Stimulated activated CD4-positive, alpha-beta T cell treated with anti-CD3 and anti-CD28 coated beads, Interleukin-2, amount 100 ng/mL, for 4 hours (primary cell): ENCODE measurements at places on chromosomes 6 and 20.

GRCh38 chr20:25285091-25285647 is 37.3 kb downstream of the PYGB start:
- no peak for DNase-seq

GRCh38 chr6:2799936-2800527 is 34.8 kb downstream of the WRNIP1 start:
- no peak for DNase-seq

DNA sequence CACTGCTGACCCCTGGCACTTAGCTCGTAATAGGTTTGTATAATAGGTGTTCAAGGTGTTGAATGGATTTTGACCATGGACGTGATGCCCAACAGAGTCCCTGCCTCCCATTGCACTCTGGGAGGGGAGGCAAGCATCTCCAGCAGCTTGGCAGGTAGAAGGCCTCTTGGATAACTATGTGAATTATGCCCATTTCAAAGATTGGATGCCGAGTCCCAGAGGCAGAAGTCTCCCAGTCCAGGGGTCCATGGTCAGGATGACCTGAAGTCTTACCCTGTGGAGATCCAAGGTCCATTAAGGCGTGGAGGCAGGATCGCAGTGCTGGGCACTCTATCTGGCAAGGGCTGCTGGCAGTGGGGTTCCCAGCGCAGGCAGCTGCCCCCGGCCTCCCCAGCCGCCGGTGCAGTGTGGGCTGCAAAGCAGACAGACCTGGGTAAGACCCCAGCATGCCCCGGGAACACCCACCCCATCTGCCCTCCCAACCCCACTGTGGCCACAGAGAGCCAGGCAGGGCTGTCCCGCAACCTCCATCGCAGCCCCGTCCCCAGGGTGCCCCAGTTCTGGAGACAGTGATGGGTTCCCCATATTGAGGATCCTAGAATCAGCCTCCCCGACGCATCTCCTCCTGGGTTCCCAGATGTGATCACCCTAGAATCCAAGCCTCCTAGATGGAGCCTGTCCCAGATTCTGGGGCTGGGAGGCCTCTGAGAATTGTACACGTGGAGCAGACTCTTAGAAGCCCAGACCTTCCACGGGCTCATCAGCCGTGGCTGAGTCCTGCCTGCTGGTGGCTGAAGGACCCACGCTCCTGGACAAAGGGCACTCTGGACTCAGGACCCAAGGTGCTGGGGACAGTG is 44.6 kb downstream of the APCDD1L start:
- no peak for DNase-seq

GRCh38 chr6:130537447-130537846 is 171.6 kb downstream of the TMEM200A start:
- DNase-seq, result no peak

DNA sequence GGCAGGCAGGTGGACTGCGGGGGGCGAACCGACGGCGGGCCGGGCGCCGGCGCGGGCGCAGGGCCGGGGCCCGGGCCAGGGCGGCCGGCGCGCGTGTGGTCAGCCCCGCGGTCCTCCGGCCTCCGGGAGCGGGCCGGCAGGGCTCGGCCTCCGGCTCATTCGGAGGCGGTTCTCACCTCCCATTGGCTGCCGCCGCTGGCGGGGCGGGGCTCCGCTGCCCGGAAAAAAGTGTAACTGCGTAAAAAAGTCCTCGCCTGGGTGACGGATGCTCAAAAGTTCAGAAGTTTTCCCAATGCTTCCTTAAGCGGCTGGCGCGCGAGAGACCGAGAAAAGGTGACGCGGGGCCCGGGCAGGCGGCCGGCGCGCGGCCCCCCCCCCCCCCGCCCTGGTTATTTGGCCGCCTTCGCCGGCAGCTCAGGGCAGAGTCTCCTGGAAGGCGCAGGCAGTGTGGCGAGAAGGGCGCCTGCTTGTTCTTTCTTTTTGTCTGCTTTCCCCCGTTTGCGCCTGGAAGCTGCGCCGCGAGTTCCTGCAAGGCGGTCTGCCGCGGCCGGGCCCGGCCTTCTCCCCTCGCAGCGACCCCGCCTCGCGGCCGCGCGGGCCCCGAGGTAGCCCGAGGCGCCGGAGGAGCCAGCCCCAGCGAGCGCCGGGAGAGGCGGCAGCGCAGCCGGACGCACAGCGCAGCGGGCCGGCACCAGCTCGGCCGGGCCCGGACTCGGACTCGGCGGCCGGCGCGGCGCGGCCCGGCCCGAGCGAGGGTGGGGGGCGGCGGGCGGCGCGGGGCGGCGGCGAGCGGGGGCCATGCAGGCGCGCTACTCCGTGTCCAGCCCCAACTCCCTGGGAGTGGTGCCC is at the start of gene FOXC1:
Gene FOXC1, plus strand, starts transcription at position 268 of the 849 bp plus-strand sequence. Its CDS starts 531 bp downstream, at position 799.
- DNase-seq, result no peak

- DNase-seq, result no peak
These were observed 43.1 kb downstream of the SLC17A5 start for GRCh38 chr6:73610444-73611275.

DNA sequence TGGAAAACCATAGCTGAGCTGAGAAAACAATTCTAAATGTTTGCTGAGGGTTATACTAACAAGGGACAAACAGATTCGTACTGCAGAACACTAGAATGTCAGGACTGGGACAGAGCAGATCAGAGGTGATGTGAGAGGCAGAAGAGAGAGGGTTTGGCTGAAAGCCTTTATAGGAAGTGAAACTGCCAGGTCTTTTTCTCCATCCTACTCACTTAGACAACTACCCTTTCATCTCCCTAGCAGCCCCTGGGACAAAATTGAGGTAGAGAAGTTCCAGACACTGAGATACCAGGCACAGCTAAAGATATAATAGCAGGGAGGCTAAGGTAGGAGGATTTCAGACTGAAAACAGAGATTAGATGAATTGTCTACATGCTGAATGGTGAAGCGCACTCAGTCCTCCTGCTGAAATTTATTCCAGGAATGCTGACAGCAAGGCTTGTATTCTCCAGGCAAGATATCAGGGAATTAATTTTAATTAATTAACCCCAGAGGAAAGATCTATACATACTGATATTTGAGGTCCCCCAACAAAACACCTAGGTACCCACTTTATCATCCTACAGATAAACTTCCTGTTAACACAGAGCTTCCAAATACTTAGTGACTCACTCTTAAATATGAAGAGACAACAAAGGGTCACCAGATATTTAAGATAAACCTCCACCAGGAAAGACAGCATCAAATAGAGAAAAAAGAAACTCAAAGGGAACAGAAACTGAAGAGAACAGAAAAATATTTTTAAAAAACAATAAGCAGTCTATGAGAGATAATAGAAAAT is 12.6 kb upstream of the EIF2S2 start:
- no peak for DNase-seq

DNA sequence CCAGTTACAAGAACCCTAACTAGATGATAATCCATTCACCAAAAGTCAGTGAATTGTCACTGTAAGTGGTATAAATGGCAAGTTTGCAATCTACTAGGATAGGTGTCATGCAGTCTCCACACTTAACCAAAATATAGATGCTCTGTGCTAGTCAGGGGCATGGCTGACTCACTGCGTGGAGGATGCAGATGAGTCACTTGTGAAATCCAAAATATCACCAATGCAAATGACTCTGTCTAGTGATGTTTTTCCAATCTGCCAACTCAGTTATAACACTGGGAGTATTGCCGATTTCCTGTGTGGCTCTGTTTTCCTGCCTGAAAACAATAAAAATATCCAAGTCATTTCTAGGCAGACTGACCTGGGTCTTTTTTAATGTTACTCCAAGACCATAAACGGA is 47.8 kb upstream of the NRSN1 start:
- DNase-seq, result no peak

DNA sequence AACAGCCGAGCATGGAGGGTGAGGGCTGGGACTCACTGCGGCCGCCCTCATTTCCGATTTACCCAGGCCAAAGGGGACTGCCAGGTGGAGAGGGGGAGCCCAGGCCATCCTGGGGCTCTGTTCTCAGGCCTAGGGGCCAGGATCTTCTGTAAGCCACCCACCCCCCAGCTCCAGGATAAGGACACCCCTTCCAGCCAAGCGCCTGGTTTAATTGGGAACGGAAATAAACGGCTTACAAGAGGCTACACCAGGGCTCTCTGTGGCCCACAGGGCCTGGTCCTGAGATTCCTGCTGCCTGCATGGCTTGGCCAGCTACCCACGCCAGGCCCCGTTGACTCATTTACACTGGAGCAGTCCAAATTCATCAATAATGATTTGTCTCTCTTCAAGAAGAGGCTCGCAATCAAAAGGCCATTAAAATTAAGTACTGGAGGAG is 68.1 kb upstream of the TOP1 start:
- DNase-seq, result no peak

GRCh38 chr20:63755933-63756647 is 16.5 kb downstream of the SLC2A4RG start:
- DNase-seq, result no peak

GRCh38 chr20:1150218-1150617 is 31.8 kb downstream of the PSMF1 start:
- DNase-seq, result peak; percentile 5

DNA sequence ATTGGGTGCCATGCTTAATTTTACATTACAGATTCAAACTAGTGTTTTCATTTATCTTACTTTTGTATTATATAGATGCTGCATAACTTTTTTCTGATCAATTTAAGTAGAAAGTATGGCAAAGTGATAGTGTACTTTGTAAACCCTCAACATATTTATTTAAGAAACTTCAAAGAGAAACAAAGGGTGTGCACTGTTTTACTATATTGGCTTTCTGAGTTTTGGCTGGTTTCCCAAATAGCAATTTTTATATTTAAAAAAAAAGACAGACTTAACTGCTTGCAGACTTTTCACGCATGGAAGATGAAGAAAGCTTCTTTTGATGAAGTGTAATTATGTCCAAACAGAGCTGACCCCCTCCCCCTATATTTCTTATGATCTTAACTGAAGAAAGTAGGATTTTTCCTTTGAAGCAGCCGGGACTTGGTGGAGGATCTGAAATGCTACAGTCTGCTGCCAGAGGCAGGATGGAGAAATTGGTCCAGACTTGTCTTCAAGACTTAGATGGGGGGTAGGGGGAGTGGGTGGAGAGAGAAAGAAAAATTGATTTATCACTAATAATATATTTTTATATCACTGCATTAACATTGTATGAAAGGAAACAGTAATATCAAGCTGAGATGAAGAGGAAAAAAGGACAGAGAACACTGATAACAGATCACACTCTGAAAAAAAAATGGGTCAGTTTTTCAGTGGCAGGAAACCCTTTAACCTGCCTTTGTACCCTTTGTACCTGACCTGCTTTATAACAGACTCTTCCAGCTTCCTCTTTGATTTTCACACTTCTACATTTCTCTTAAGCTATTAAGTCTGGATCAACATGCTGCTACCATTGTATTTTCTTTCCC is 56.0 kb upstream of the SUPT3H start:
- DNase-seq, result no peak

- no peak for DNase-seq
These were observed 60.6 kb upstream of the NKX2-2 start for GRCh38 chr20:21574443-21574842.

DNA sequence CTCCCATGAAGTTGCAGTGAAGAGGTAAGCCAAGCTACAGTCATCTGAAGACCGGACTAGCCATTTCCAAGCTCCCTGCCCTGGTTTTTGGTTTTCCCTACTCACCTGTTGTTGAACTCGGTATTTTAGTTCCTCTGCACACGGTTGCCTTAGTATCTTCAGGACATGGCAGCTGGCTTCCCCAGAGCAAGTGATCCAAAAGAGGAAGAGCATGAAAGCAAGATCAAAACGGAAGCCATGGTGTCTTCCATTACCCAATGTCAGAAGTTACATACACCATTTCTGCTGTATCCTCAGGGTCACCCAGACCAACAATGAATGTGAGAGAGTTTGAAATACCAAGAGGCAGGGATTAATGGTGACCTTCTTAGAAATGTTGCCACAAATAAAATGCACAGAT is 276.6 kb upstream of the CNR1 start:
- no peak for DNase-seq

DNA sequence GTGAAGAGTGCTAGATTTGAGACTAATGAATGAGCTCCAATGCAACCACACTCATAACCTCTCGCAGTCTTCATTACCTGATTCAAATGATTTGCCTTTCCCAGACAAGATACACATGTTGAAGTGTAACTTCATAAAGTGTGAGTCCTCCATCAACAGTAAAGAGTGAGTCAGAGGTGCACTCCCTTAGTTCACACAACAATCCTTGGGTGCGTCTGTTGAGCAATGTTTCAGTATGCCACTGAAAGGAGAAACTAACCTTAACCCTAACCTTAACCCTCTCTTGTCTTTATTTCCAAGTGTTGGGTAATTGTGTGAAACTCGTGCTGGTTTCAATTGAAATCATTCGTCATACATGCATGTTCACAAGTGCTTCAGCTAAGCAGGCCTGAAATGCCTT is 21.0 kb upstream of the RIN2 start:
- no peak for DNase-seq

- no peak for DNase-seq
These were observed 75.9 kb upstream of the SYNJ2 start for GRCh38 chr6:157905590-157906342.

GRCh38 chr6:98581705-98582104 is 252.7 kb upstream of the POU3F2 start:
- DNase-seq, result no peak

DNA sequence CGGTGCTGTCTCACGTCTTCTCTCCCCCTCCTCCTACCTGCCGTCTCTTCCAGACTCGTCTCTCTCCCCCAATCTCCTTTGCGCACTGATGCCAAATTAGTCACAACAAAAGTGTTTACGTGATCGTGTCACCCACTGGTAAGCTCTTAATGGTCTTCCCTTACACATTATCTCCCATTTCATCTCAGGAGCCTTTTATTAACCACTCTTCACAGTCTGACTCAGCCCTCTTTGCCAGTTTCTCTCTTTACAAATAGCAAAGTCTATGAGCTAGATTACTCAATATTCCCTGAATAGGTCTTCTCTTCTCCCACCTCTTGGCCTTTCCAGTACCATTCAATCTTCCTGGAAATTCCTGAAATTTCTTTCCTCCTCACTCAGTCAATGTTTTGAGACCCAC is 247.0 kb downstream of the ESR1 start:
- DNase-seq, result no peak

DNA sequence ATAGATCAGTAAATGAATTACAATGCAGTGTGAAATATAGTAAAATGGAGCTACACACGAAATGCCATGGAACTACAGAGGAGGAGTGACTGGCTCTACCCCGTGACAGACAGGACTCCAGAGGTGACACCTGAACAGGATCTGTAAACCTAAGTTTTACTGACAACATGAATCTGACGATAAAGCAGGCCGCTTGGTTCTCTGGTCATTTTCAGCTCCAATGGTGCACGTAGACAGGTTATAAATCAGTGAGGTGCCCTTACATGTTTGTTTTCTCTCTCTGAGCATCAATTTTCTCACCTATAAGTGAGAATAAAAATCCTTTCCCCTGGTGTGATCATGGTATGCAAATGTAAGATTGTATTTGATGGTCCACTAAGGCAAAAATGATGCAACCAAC is 301.7 kb upstream of the PLN start:
- DNase-seq, result no peak

- no peak for DNase-seq
These were observed 284.1 kb upstream of the PLN start for GRCh38 chr6:118263921-118264486.

GRCh38 chr6:147449405-147450161 is 58.9 kb upstream of the SAMD5 start:
- DNase-seq, result no peak

- no peak for DNase-seq
These were observed 73.5 kb upstream of the SCGN start for GRCh38 chr6:25578538-25578937.

- DNase-seq, result no peak
These were observed 11.6 kb downstream of the RREB1 start for GRCh38 chr6:7119272-7119801.
